NCI-H526 treated with DMSO at 0.1 percent for 48 hours (cell line): ENCODE measurements at places on chromosomes 6 and 20.

DNA sequence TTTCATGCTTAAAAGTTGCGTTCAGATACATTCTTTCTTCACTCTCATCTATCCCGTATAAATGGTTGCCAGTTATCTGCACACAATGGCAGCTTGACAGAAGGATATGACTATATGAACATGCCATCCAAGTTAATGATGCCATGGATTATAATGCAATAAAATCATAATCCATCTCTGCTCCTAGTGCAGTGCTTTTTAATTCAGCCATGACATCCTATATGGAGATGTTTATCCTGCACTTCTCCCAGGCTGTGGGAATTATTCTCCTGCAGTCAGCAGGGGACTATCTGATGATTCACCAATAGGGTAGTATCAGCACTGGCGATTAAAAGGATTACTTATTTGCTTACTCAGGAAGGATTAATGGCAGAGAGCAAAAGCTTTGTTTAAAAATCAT, 273.8 kb downstream of the SAMD5 start:
- no peak for DNase-seq

DNA sequence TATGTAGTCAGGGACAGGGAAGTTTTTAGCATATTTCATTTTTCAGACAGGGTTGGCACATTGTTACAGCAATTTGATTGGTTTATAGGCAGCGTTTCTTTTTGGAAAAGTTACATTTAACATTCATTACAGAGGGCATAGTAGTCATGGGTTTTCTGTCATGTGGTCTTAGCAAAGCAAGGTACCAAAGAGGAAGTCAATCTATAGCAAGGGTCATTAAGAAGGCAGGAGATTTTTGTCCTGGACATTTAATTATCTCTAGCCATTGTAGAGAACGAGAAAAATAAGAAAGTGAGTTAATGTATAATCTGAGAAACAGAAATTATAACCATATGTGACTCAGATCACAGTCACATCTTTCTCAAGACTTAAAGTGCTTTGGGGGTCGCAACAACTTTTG, 47.4 kb downstream of the TPD52L1 start:
- no peak for DNase-seq

DNA sequence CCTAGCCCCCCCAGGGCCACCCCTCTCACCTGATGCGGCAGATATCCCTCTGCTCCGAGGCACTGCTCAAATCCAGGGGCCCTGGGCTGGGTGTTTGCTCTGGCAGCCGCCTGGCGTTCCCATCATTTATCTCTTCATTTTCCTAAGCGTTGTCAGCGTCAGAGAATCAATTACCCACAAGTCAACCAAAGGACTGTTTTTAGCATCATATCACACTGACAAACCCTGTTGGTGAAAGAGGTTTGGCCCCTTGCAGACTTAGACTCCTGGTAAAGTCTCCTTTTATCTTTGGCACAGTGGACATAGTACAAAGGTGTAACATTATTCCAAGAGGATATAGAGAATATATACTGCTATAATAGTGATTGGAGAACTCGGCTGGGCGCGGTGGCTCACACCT, at the start of gene GHRH:
Gene GHRH (minus strand): TSS at position 101 of the 400 bp plus-strand sequence. CDS start 4,925 bp downstream, outside the sequence.
- no peak for DNase-seq

DNA sequence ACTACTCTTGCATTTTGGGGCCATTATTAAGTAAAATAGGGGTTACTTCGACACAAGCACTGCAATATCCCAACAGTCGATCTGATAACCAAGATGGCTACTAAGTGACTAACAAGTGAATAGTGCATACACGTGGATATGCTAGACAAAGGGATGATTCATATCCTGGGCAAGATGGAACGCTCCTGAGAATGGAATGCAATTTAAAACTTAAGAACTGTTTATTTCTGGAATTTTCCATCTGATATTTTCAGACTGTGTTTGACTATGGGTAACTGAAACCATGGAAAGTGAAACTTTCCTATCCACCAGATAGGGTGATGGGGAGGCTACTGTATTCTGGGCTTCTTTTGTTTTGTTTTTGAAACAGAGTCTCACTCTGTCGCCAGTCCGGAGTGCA, 66.5 kb downstream of the ILRUN start:
- DNase-seq, result no peak

- no peak for DNase-seq
These were observed 23.9 kb downstream of the RIPOR2 start for GRCh38 chr6:24911796-24912382.

DNA sequence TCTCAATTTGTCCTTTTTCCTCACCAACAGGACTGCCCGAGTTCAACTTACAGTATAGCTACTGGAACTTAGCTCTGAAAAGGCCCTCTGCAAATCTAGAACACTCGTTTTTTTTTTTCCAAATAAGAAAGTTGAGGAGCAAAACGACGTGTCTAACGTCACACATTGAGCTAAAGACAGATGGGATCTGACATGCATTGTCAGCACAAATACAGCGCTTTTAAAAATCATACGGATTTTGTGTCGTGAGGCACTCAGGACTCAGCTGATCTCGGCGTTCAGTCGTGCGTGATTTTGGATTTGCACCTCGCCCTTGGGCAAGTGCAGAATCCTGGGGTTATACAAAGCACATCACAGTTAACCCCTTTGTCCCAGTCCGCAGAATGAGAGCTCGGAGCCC, 94.7 kb upstream of the ZNF322 start:
- DNase-seq, result no peak

- no peak for DNase-seq
These were observed 518.2 kb upstream of the ARID1B start for GRCh38 chr6:156258981-156259380.

DNA sequence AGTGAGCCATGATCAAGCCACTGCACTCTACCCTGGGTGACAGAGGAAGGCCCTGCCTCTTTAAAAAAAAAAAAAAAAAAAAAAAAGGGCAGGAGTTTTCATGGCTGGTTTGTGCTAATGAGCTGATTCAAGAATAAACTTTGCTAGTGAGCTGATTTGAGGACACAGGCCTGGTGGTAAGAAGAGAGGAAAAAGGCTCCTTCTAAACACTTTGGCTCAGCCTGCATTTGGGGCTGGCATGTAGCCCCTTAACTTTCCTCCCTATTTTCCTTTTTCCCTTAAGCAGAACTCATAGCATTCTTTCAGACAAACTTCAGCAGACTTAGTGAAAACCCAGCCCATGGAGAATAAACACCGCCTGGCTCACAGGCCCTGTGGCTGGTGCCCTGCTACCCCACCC, 432.7 kb downstream of the PTPRT start:
- no peak for DNase-seq

- DNase-seq, result no peak
These were observed 31.0 kb upstream of the MRPS18A start for GRCh38 chr6:43718387-43719105.

DNA sequence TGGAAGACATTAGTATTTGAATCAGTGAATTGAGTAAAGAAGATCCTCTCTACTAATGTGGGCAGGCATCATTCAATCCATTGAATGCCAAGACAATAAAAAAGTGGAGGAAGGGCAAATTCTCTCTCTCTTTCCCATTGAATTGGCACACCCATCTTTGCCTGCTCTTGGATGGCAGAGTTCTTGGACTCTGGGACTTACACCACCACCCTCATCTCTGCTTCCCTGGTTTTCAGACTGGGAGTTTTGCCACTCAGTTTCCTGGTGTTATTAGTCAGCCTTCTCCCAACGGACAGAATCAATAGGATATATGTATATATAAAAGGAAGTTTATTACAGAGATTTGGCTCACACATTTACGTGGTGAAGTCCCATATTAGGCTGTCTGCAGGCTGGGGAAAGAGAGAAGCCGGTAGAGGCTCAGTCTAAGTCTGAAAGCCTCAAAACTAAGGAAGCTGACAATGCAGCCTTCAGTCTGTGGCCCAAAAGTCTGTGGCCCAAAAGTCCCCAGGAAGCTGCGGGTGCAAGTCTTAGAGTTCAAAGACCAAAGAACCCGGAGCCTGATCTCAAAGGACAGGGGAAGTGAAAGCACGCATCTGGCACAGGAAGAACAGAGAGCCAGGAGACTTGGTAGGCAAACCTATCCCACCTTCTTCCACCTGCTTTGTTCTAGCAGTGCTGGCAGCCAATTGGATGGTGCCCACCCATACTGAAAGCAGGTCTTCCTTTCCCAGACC, 64.4 kb downstream of the SMPDL3A start:
- no peak for DNase-seq

DNA sequence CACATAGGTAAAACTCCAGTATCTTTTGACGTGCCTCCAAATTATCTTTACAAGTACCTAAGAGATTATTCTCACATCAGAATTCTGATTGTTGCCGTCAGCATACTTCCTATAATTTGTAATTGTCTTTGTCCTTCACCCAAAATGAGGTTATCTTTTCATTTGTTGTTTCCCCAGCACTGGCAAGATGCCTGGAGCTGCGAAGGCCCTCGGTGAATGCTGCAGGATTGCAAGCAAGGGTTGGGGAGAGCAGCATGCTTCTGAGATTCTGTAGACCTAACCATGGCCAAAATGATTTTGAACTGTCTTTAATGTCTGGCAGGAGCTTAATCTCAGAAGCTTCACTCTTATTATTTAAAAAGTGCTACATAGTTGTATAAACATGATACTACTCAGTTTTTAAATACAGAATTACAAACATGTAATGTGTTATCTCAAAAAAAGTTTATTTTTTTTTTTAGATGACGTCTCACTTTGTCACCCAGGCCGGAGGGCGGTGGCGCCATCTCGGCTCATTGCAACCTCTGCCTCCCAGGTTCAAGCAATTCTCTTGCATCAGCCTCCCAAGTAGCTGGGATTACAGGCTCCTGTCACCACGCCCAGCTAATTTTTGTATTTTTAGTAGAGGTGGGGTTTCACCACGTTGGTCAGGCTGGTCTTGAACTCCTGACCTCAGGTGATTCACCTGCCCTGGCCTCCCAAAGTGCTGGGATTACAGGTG, 88.7 kb downstream of the ELOVL5 start:
- no peak for DNase-seq

GRCh38 chr20:13420625-13421024, 199.6 kb downstream of the ISM1 start:
- DNase-seq, result no peak

DNA sequence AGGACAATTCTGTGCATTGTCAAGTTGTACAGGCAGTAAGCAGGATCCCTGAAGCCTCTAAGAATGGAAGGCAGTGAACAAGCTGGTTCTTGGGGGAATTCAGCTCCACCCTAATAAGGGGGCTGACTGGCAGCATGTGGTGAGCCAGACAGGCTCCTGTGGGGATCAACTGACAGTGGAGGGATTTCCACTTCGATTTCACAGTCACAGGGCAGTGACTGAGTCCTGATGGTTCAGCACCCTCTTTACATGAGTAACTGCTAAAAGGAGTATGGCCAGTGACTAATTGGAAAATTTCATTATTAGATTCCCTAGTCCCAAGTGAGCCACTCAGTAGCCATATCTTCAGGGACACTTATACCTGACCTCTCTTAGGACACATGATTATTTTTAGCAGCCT, 78.4 kb downstream of the NDUFAF5 start:
- no peak for DNase-seq

GRCh38 chr6:41337709-41338108, 2.3 kb downstream of the NCR2 start:
- no peak for DNase-seq

DNA sequence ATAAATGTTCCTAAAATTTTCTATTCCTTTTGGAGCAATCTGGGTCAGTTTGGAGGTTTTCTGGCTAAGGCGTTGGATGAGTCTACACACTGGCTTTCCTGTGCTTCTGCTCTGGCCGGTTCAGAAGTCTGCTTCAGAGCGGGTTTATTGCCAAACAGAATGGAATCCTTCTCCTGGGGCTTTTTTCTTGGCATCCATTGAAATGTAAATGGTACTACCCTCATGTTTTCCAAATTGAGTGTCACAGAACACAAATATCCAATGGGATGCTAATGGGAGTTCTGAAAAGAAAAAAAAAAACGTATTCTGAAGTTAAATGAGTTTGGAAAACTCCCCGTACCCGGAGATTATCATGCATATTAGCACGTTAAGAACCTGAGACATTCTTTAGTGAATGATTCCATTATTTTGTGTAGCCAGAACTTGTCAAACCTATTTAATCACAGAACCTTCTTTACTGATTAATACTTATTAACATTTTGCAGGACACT, 930.3 kb downstream of the QKI start:
- DNase-seq, result no peak

DNA sequence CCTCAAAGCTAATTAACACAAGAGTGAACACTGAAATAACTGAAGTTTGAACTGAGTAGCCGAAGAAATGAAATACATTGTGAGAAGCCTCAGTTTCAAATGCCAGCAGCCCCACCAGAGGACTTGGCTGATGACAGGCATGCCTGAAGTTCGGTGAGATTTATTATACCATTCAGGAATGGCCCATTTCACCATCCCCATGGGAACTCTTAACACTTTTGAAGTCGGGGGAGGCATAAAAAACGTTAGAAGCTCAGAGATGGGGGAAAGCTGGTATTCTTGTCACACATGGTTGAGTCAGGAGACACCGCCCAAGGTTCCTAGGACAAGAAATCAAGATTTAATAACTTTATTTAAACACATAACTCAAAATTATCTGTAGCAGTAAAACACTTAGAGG, 17.6 kb upstream of the SLC22A3 start:
- DNase-seq, result no peak

- no peak for DNase-seq
These were observed 2.5 kb downstream of the MAPRE1 start for GRCh38 chr20:32822225-32822624.

- DNase-seq, result no peak
These were observed 69.8 kb downstream of the ZHX3 start for GRCh38 chr20:41247523-41248367.

- DNase-seq, result no peak
These were observed 8.1 kb downstream of the ASIP start for GRCh38 chr20:34249291-34249690.
